Activated T-helper 17 cell treated with anti-CD3 and anti-CD28 coated beads, Interleukin-2, amount 50 U/mL, for 72 hours (primary cell): ENCODE measurements at places on chromosomes 3 and 15.
A peak's percentile ranks its signal among the peaks of the same experiment; 100 is the strongest.

DNA sequence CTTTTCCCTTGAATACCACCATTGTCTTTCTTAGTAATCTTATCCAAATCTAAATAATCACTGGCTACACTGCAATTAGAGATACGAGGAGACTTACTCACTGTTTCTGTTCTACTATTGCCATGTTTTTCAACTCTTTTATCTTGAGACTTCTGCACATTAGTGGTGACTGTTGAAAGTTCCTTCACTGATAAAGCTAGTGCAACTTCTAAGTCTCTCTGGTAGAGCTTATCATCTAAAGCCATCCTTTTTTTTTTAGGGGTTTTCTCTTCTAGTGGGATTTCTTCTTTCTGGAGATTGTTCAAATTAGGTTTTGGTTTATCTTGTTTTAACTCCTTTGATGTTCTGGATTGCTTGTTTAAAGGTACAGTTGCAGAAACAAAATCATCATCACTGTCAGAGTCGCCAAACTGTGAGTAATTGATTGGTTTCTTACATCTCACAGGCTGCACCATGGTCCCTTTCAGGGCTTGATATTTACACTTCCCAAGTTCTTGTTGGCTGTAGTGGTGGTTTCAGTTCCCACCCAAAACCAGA is 37.7 kb downstream of the NCK1 start:
- peaks cover 41% of the 10 kb centered on the region for H3K36me3 ChIP-seq
- ATAC-seq: peak; percentile 93
- H3K4me1 ChIP-seq: peaks cover 38% of the 10 kb centered on the region
- no peaks in the 10 kb centered on the region for H3K27me3 ChIP-seq
- H3K27ac ChIP-seq: peak overlapping the region; percentile 31
- peak overlapping the region; percentile 44 for H3K4me3 ChIP-seq

GRCh38 chr15:73851689-73852088 is 21.7 kb upstream of the TBC1D21 start:
- no peak overlapping the region for H3K4me3 ChIP-seq
- H3K27ac ChIP-seq: no peak overlapping the region
- no peaks in the 10 kb centered on the region for H3K4me1 ChIP-seq
- no peaks in the 10 kb centered on the region for H3K36me3 ChIP-seq

GRCh38 chr3:27511724-27512422 is 27.7 kb upstream of the SLC4A7 start:
- no peak overlapping the region for H3K27ac ChIP-seq
- no peaks in the 10 kb centered on the region for H3K36me3 ChIP-seq
- no peaks in the 10 kb centered on the region for H3K27me3 ChIP-seq
- H3K4me3 ChIP-seq: no peak overlapping the region
- H3K4me1 ChIP-seq: no peaks in the 10 kb centered on the region

DNA sequence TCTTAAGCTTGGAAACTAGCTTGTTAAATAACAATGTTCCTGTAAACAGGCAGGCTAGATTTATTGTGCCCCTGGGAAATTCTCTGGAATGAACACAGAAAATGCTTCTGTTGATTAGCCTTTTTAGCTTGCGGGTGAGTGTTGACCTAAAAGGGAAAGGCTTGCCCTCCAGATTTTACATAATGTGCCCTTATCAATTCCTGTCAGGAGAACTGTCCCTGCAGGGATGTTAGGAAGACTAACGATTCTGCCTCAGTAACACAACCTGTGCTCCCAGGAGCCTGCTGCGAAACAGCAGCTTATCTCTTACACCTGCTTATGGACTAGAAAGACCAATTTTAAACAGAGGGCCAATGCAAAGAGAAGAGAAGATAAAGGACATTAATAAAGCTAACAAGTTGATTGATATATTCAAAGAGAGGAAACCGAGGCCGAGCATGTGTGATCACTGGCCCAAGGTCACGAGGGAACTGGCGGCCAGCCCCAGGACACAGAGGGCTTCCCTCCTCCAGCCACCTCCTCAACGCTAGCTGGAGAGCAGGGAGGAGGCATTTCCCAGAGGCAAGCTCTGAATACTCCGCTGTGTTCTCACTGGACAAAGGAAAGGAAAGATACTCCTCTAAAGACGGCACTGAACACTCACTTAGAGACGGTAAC is 48.4 kb upstream of the TJP1 start:
- ATAC-seq: no peak
- peaks cover 24% of the 10 kb centered on the region for H3K27me3 ChIP-seq
- H3K27ac ChIP-seq: no peak overlapping the region
- no peaks in the 10 kb centered on the region for H3K36me3 ChIP-seq
- no peaks in the 10 kb centered on the region for H3K4me1 ChIP-seq
- no peak overlapping the region for H3K4me3 ChIP-seq

- no peaks in the 10 kb centered on the region for H3K4me1 ChIP-seq
- ATAC-seq: no peak
- H3K27ac ChIP-seq: no peak overlapping the region
- H3K27me3 ChIP-seq: no peaks in the 10 kb centered on the region
- H3K36me3 ChIP-seq: no peaks in the 10 kb centered on the region
Observed at GRCh38 chr15:70169147-70169546, 71.4 kb upstream of the TLE3 start.

- ATAC-seq: peak; percentile 35
- H3K27ac ChIP-seq: peak overlapping the region; percentile 90
- H3K4me3 ChIP-seq: peak overlapping the region; percentile 78
- no peaks in the 10 kb centered on the region for H3K27me3 ChIP-seq
- peaks cover 48% of the 10 kb centered on the region for H3K4me1 ChIP-seq
Observed at GRCh38 chr3:141411251-141411771, 43.0 kb downstream of the ZBTB38 start.

- no peak overlapping the region for H3K4me3 ChIP-seq
- no peak overlapping the region for H3K27ac ChIP-seq
- no peaks in the 10 kb centered on the region for H3K27me3 ChIP-seq
- H3K36me3 ChIP-seq: no peaks in the 10 kb centered on the region
- H3K4me1 ChIP-seq: no peaks in the 10 kb centered on the region
Observed at GRCh38 chr3:125428216-125428830, 53.2 kb upstream of the ZNF148 start.

- no peak overlapping the region for H3K4me3 ChIP-seq
- ATAC-seq: no peak
- H3K4me1 ChIP-seq: no peaks in the 10 kb centered on the region
- H3K27ac ChIP-seq: no peak overlapping the region
Observed at GRCh38 chr3:143952569-143953072, 19.0 kb upstream of the DIPK2A start.

- no peak overlapping the region for H3K4me3 ChIP-seq
- H3K4me1 ChIP-seq: no peaks in the 10 kb centered on the region
- no peak overlapping the region for H3K27ac ChIP-seq
- H3K36me3 ChIP-seq: no peaks in the 10 kb centered on the region
- H3K27me3 ChIP-seq: no peaks in the 10 kb centered on the region
- ATAC-seq: no peak
Observed at GRCh38 chr3:152083135-152083534, 185.6 kb upstream of the MBNL1 start.
